ENCODE measurements at places on chromosomes 3 and 15.
A peak's percentile ranks its signal among the peaks of the same experiment; 100 is the strongest.

DNA sequence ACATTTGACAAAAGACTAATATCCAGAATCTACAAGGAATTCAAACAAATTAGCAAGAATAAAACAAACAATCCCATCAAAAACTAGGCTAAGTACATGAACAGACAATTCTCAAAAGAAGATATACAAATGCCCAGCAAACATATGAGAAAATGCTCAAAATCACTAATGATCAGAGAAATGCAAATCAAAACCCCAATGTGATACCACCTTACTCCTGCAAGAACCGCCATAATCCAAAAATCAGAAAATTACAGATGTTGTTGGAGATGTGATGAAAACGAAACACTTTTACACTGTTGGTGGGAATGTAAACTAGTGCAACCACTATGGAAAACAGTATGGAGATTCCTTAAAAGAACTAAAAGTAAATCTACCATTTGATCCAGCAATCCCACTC lies 79.4 kb downstream of the SNTN start:
- no peaks in the 10 kb centered on the region for H3K36me3 ChIP-seq
- H3K4me1 ChIP-seq, result no peaks in the 10 kb centered on the region
- H3K27ac ChIP-seq, result no peak overlapping the region
- H3K4me3 ChIP-seq, result no peak overlapping the region
- DNase-seq, result no peak

- no peak overlapping the region for H3K27ac ChIP-seq
- no peak for DNase-seq
- no peaks in the 10 kb centered on the region for H3K4me1 ChIP-seq
- no peaks in the 10 kb centered on the region for H3K36me3 ChIP-seq
Measured at GRCh38 chr3:8635631-8636030, 9.0 kb downstream of the SSUH2 start.

GRCh38 chr15:31571676-31572075 lies 245.0 kb downstream of the KLF13 start:
- DNase-seq, result no peak
- H3K4me3 ChIP-seq, result no peak overlapping the region

- H3K4me1 ChIP-seq, result no peaks in the 10 kb centered on the region
- no peak overlapping the region for H3K27ac ChIP-seq
- H3K27me3 ChIP-seq, result no peaks in the 10 kb centered on the region
- DNase-seq, result no peak
- H3K36me3 ChIP-seq, result no peaks in the 10 kb centered on the region
Measured at GRCh38 chr3:95586754-95587153, 1227.6 kb upstream of the EPHA6 start.

DNA sequence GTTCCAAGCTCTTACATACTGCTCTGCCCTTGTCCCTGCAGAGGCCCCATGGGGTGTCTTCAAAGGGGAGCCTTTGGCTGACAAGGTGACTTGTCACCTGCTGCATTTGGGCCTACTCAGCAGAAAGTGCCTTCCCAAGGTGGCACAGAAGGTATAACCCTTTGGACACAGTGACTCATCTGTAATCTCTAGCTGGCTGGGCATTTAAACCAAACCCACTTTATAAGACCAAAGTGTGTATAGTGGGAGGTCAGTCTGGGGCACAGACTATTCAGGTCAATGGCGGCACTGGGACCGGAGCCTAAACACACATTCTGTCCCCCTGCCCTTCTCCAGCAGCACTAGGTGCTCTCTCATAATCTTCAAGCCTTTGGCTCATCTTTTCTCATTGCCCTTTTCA lies 35.1 kb downstream of the GJD2 start:
- no peak for DNase-seq
- H3K27me3 ChIP-seq, result no peaks in the 10 kb centered on the region
- no peak overlapping the region for H3K27ac ChIP-seq
- H3K4me3 ChIP-seq, result no peak overlapping the region
- H3K36me3 ChIP-seq, result no peaks in the 10 kb centered on the region

DNA sequence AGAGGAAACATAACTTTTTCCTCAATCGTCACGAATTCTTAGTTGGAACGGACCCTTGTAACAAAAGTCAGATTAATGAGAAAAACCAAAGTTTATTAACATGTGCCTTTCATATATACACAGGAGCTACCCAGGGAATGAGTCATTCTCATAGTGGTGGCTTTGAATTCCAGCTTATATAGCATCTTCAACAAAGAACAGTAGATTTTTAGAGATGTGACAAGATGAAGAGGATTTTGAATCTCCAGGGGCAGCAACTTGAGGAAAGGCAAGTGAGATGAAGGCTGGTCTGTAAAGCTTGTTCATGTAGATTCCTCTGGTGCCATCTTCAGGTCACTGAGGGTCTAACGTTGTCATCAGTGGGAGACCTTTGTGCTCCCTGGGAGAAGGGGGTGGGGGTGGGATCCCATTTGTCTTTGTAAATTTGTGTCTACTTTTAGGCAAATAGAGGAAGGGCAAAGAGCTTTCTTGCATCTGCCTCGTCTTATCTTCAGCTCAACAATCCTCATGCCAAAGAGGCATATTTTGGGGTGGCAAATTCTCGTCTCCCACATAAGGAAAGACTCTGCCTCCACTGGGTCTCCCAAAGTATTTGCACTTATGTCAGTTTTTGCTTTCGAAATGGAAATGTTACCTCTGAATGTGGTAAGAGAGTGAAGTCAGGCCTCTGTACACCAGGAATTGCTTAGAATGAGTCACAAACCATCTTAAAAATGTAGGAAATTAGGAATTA lies 29.5 kb downstream of the CLEC3B start:
- no peak overlapping the region for H3K4me3 ChIP-seq
- peaks cover 74% of the 10 kb centered on the region for H3K4me1 ChIP-seq
- no peaks in the 10 kb centered on the region for H3K36me3 ChIP-seq
- no peaks in the 10 kb centered on the region for H3K27me3 ChIP-seq
- peak overlapping the region; percentile 32 for H3K27ac ChIP-seq

DNA sequence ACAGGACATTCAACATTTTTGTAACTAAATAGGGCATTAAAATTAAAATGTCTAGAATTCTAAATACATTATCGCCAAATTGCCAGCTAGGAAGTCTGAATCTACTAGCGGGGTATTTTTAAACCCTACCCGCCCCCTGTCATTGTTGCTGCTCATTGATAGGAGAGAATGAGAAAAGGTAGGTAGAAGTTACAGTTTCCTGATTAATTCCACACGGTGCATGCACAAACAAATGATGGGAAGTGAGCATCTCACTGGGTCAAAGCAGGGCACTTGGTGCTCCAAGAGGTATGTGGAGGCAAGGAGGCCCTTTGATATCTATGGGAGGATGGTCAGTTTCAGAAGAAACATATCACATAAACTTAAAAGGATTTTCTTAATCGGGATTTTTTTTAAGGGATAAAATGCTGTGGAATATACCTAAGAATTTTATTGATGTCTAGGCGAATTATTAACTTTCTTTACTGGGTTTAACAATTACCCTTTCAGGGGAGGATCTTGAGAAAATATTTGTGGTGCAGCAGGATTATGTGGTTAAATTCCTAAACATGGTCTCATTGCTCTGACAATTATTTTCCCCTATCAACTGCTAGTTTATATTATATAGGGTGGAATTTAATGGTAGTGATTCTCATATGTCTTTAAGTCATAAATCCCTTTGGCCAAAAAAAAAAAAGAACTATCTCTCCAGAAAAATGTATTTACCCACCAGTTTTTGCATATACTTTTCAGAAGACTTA lies 236.0 kb upstream of the GOLGA6L4 start:
- H3K4me1 ChIP-seq, result no peaks in the 10 kb centered on the region
- no peak for DNase-seq
- H3K27ac ChIP-seq, result no peak overlapping the region

DNA sequence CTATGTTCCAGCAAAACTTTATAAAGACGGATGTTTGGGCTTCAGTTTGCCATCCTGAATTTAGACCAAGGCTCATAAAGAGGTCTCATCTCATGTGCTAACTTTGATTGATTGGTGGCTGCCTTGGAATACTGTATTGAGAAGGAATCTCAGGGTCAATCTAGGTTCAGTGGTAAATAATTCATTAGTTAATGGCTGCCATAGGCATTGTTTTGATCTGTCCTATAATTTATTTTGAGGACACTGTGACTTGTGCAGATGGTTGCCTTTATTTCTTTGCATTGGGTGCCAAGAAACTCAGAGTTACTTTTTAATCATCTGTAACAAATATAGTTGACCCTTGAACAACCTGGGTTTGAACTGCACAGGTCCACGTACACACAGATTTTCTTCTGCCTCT lies 159.8 kb downstream of the B3GALNT1 start:
- no peak for DNase-seq
- H3K27me3 ChIP-seq, result no peaks in the 10 kb centered on the region
- no peaks in the 10 kb centered on the region for H3K4me1 ChIP-seq

GRCh38 chr3:166110102-166110501 lies 272.9 kb upstream of the BCHE start:
- no peak overlapping the region for H3K27ac ChIP-seq
- no peaks in the 10 kb centered on the region for H3K27me3 ChIP-seq
- H3K4me1 ChIP-seq, result no peaks in the 10 kb centered on the region
- no peaks in the 10 kb centered on the region for H3K36me3 ChIP-seq
- no peak for DNase-seq

DNA sequence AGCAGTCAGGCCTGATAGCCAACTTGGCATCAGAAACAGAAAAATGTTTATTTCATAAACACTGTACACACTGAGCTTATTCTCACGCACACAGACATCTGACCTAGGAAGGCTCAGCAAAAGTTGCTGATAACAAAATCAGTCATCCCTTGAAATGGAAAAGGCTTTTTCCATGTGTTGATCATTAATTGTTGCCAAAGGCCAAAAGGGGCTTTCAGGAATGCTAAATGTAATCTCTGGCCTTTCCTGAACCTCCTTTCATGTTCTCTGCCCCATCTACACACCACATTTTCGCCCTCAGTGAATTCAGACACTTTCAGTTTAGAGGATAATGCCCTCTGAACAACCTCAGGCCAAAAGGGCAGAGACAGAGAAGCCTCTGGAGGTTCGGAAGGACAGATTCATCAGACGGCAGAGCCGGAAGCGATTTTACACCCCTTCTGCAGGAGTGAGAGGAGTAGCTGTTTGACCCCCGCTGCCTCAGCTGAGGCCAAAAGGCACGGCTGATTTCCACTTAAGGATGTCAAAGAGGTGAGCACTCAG lies 14.5 kb downstream of the RTP4 start:
- H3K4me3 ChIP-seq, result no peak overlapping the region
- no peak for DNase-seq
- H3K27me3 ChIP-seq, result no peaks in the 10 kb centered on the region
- no peaks in the 10 kb centered on the region for H3K4me1 ChIP-seq
- H3K27ac ChIP-seq, result no peak overlapping the region

GRCh38 chr15:50886139-50886467 lies 22.4 kb upstream of the AP4E1 start:
- no peak overlapping the region for H3K4me3 ChIP-seq
- DNase-seq, result no peak
- no peaks in the 10 kb centered on the region for H3K27me3 ChIP-seq

GRCh38 chr3:25527336-25527735 lies 99.3 kb downstream of the RARB start:
- H3K36me3 ChIP-seq, result no peaks in the 10 kb centered on the region
- no peak overlapping the region for H3K4me3 ChIP-seq
- no peaks in the 10 kb centered on the region for H3K27me3 ChIP-seq
- no peak overlapping the region for H3K27ac ChIP-seq

- no peaks in the 10 kb centered on the region for H3K4me1 ChIP-seq
- DNase-seq, result no peak
- H3K27ac ChIP-seq, result no peak overlapping the region
- H3K36me3 ChIP-seq, result no peaks in the 10 kb centered on the region
- no peaks in the 10 kb centered on the region for H3K27me3 ChIP-seq
Measured at GRCh38 chr3:151960961-151961580, 87.6 kb downstream of the SUCNR1 start.

DNA sequence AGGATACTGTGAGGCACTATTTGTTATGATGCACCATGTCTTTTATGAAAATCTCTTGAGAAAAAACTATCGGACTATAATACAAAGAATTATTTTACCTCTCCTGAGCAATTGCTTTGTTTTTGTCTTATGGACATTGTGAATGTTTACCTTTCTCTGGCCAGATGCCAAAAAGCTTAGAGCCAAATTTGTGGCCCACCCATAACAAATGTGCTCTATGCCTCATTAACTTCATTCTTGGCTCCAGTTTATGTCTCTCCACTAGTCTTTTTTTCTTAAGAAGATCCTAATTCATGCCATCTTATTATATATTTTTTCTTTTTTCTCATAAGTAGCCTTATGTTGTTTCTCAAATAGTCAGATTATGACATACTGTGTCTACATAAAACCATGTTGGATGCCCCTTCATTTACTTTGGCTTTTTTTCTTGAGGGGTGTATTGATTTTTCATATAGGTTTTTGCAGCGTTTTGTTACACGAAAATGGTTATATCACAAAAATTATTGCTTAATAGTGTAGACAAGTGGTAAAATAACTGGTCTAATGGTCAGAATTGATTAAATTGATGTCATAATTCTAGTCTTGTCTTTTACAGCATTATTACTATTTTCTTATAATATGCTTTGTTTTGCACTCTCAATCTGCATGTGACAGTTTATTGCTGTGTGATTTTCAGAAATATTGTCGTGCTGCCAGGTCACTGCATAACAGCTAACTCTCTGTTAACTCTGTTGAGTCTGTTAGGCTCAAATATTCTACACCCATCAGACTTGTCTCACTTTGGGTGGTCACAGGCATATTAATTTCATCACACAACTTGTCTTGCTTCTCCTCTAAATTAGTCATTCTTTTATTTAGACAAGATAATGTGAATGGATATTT lies 18.2 kb downstream of the SENP8 start:
- no peak overlapping the region for H3K27ac ChIP-seq
- H3K4me1 ChIP-seq, result no peaks in the 10 kb centered on the region
- H3K4me3 ChIP-seq, result no peak overlapping the region
- no peaks in the 10 kb centered on the region for H3K36me3 ChIP-seq
- H3K27me3 ChIP-seq, result peaks cover 7% of the 10 kb centered on the region
- no peak for DNase-seq

DNA sequence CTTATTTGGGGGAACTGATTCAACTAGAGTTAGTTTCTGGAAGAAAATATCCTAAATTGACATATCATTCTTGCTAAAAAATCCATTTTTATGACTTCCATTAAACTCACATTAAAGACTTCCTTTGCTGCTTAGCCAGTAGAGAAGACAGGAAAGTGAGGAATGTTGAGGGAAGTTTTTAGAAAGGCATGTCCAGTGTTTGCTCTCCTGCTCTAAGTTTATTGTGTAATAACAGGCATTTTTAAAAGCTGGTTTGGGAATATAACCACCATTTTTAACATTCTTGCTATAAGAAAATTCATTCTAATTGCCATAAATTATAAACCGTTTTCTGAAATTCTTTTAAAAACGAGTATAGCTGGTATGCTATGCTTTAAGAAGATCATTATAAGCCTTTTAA lies 428.0 kb downstream of the RAP2B start:
- no peaks in the 10 kb centered on the region for H3K36me3 ChIP-seq
- no peak overlapping the region for H3K27ac ChIP-seq
- no peak overlapping the region for H3K4me3 ChIP-seq
- H3K27me3 ChIP-seq, result no peaks in the 10 kb centered on the region
- no peaks in the 10 kb centered on the region for H3K4me1 ChIP-seq

- H3K27ac ChIP-seq, result no peak overlapping the region
- H3K36me3 ChIP-seq, result no peaks in the 10 kb centered on the region
- DNase-seq, result no peak
Measured at GRCh38 chr15:90559119-90559518, 29.4 kb downstream of the CRTC3 start.
